Thyroid gland (tissue), 4 donors: ENCODE measurements at places on chromosomes 1 and 21. TPM values are rescaled to one million over a fixed set of nuclear protein-coding genes. Genes with fewer than 3 reads are reported as not detected.

MFSD2A gene
- 9.1 TPM for total RNA-seq

DNA sequence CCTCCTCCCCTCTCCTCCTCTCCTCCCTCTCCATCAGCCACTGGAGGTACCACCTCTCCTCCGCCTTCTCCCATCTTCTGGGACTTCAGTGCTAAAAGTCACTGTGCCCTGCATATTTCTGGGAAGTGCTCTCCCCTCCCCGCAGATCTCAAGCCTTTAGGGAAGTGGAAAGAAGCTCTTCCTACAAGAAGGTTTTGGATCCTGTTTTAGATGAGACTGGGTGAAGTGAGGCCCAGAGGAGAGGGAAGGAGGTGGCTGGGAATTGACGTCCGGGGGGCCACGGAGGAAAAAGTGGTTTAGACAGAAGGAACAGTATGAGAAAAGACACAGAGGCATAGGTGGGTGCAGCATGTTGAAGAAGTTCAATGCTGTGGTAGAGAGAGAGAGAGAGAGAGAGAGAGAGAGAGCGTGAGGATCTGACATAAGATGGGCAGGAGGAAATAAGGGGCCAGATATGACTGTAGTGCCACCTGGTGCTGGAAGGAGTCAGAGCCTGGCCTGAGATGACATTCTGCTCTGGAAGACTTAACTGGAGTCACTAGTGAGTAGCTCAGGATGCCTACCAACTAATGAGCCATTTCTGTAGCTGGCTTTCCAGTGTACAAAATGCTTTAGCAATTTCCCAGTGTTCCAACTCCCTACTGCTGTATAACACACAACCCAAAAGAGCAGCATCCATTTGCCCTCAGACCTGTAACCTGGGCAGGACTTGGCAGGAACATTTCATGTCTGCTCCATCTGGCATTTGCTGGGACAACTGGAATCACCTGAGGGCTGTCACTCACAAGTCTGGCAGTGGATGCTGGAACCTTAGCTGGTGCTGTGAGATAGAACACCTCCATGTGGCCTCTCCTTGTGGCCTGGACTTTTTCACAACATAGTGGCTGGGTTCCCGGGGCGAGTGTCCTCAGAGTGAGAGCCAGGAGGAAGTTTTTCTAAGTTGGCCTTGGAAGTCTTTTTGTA is 16.6 kb upstream of the ZSCAN20 start:
- peak; percentile 61 for DNase-seq

- DNase-seq, result no peak
Observed at GRCh38 chr1:49102752-49103151, 326.1 kb upstream of the BEND5 start.

DNA sequence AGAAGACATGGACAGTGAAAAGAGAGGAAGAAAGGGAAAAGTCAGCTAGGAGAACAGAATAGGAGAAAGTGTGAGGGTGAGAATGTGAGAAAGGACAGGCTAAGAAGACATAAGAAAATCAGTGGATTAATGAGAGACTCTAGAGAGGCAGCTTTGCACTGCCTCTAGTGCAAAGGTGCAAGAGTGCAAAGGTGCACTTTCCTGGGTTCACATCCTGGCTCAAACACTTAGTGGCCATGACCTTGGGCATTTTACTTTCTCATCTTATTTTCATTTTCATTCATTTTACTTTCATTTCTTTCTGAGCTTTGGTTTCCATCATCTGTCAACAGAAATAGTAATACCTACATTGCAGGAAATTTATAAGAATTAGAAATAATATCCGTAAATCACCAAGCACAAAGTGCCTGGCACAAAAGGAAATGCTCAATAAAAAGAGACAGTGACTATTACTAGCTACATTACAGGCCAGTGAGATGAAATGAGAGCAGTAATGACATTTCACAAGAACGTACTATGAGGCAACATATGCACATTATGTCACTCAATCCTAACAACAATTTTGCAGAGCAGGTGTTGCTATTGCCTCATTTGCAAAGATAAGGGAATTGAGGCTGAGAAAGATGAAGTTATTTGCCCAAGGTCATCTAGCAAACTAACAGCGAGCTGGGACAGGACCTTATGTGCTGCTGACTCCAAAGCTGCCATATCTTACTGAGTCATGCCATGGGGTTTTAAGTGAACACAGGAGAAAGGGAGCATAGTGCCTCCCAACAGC is 107.0 kb upstream of the TLR5 start:
- DNase-seq, result no peak

BARHL2 gene
- not detected for total RNA-seq

DNA sequence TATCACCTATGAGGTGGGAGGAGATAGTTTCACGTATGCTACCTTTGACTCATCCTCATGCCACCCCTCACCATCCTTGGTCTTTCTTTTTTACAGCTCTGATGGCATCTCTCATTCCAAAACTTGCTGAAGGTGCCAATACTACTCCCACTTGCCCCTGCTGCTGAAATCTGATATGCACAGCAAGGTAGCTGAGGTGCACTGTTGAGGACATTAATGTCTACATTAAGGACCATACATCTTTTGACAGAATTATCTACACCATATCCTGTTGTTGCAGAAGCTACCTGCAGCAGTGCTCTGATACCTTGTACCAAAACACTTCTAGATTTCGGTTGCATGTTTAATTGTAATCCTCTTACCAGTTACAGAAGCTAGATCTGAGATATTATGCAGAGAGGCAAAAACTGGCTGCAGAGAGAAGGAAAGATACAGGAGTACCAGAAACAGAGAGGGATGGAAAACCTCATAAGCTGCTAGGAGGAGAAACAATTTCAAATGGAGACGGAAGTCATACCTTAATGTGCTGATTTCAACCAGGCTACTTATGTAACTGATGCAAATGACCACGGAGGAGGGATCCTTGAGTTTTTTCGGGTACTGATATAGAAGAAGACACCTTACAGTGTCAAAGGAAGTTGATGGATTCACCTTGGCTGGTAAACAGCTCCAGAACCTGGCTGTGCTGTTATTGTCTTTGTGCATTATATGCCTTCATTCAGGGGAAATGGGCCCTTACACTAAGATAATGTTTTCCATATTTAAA is 19.3 kb upstream of the PTPRC start:
- no peak for DNase-seq

- no peak for DNase-seq
Observed at GRCh38 chr21:44402323-44403105, 49.1 kb downstream of the TRPM2 start.

- DNase-seq, result no peak
Observed at GRCh38 chr1:193221651-193222050, 35.2 kb upstream of the B3GALT2 start.

DNA sequence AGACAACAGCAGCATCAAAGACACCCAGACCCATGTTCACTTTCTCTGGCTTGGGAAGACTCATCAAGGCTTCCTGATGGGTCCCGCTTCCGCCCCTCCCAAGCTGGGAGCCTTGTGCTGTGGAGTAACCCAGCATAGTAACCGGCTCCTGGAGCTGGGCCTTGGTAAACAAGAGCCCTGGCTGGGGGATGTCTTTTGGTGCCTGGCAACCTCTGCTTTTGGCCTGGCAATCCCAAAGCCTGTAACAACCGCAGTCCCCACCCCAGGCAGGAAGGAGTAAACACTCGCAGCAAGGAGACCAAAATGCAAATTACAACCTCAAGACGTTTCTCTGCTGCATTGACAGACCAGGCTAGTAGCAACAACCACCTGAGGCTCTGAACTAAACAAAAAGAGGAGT is 16.9 kb upstream of the THRAP3 start:
- no peak for DNase-seq

SWT1 gene
- total RNA-seq, result 13.2 TPM

HSD3B1 gene
- not detected for total RNA-seq

DNA sequence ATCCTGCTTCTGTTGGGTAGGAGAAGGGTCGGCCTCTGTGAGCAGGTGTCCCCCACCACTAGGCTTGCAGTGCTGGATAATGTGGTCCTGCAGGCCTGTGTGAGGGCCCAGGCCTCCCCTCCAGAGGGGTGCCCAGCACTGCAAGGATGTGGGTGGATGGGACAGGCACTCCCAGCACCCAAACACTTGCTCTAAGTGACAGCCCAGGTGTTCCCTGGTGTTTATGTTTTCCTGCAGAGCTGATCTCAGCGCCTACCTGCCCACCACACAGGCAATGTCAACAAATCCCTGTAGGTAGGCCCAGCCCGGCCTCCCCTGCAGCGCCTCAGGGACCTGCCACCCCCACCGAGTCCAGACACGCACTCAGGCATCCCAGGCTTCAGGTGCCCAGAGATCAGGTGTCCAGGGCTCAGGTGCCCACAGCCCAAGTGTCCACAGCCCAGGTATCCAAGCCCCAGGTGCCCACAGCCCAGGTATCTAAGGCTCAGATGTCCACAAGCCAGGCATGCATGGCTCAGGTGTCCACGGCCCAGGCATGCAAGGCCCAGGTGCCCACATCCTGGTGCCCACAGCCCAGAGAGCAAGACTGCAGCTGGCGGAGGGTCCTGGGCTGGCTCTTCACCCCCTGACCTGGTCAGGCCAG is 59.2 kb downstream of the WNT9A start:
- DNase-seq, result no peak

GRCh38 chr1:217895841-217896240 is 264.7 kb downstream of the SPATA17 start:
- no peak for DNase-seq

- no peak for DNase-seq
Observed at GRCh38 chr21:45071874-45072737, 2.3 kb upstream of the ADARB1 start.

GRCh38 chr1:84492726-84493125 is 13.5 kb upstream of the SPATA1 start:
- no peak for DNase-seq

FCRL5 gene
- not detected for total RNA-seq

GRCh38 chr1:158095737-158096335 is 84.9 kb upstream of the CD1D start:
- DNase-seq, result no peak

- no peak for DNase-seq
Observed at GRCh38 chr1:54173681-54174080, 20.9 kb upstream of the CDCP2 start.

GRCh38 chr1:207015791-207016190 is 16.8 kb downstream of the C1orf116 start:
- no peak for DNase-seq

DNA sequence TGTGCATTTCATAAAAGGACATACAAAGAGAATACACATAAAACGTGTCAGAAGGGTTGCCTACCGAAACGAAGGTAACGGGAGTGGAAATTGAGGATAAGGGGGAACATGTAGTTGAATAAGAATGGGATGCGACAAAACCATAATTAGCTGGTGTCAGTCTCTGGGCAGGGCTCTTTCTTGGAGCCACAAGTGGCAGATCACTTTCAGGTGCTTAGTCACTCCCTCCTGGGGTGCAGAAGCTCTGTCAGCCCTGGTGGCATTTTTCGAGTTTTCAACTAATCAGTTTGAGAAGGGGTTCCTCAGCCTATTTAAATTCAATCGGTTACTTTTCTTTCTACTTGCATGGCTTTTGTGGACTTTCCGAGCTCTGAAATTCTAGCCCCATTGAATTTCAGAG is 133.9 kb upstream of the IGSF21 start:
- DNase-seq, result no peak

DNA sequence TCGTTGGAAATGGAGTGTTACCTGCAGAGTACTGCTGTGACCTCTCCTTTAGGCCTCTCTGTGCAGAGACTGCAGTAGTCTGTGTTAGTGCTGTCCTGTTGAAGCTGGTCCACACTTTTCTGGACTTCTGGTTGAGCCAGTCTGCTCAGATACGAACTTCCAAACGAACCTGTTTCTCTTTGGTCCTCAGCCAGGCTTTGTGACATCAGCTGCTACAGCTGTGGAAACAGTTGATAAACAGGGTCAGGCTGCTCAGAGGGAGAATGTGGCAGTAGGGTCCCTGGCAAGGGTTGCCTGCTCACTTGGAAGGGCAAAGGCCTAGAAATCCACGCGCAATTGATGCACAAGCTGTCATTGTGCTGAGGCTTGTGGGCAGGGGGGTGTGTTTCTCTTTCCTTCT is 98.8 kb downstream of the NOS1AP start:
- peak; percentile 21 for DNase-seq

DNA sequence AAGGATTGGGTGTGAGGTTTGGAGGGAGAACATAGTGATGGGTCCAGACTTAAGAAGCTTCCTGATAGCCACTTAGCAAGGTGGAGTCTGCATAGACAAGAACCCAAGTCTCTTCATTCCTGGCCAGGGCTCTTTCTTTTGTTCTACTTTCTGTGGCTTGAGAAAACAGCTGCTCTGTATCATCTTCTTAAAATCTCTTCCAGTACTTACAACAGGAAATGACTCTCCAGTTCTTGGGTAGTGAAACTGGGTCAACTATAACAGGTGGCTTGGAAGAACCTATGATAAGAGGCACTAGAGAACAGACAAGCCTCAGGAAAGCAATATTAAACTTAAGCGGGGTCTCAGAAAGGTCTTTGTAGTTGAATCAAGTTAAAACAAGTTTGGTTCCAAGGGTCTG is 148.1 kb upstream of the USP24 start:
- DNase-seq, result no peak

GRCh38 chr21:23292292-23292691 is 2294.1 kb downstream of the NCAM2 start:
- DNase-seq, result no peak

DNA sequence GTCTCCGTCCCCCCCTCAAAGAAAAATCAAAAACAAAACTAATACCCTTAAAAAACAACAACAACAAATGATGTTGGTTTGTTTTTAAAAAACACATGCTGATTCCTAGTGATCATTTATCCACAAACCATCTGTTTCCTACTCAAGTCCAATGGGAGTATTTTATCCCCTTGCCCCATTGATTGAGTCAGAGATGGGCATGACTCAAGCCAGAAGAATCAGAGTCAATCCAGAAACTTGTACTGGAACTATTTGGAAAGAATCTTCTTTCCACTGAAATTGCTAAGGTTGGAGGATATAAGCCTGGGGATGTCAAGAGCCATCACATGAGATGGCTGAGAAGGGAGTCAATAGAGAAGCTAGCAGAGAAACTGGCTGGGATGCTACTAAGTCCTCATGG is 176.4 kb downstream of the MIS18A start:
- DNase-seq, result no peak

RAB7B gene
- total RNA-seq, result 4.8 TPM

DNA sequence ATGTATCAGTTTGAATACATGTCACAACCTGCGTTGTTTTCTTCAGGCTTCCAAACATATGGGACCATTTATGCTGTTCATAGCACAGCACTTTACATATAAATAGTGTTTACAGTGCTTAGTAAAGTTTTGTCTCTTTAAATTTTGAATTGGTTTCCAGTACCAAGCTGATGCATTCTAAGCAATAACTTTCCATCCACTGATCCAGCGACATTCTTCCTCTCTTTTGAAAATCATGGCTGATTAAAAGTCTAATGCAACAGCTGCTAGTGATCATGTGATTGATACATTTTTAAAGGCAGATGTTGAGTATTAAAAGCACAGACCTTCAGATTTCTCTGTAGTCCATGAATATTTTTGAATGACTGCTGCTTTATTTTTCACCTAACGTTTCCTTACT is 154.9 kb downstream of the PTPRC start:
- no peak for DNase-seq

SH3BGR gene
- 9.7 TPM for total RNA-seq
